ENCODE measurements at places on chromosomes 12 and 14.

GRCh38 chr14:53979747-53980642, 23.4 kb upstream of the BMP4 start:
- no peak for DNase-seq

GRCh38 chr12:40170593-40170992, 54.2 kb upstream of the LRRK2 start:
- no peak for DNase-seq

GRCh38 chr14:25041898-25042297, 8.0 kb downstream of the STXBP6 start:
- DNase-seq, result no peak

DNA sequence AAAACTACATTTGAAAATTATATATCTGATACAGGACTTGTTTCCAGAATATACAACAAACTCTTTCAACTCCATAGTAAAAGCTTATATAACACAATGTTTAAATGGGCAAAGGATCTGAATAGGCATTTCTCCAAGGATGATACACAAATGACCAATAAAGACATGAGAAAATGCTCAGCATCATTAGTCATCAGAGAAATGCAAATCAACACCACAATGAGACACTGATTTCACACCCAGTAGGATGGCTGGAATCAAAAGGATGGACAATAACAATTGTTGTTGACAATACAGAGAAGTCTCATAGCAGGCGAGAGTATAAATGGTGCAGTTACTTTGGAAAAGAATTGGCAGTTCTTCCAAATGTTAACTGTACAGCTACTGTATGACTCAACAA, 394.9 kb downstream of the BCL11B start:
- no peak for DNase-seq

DNA sequence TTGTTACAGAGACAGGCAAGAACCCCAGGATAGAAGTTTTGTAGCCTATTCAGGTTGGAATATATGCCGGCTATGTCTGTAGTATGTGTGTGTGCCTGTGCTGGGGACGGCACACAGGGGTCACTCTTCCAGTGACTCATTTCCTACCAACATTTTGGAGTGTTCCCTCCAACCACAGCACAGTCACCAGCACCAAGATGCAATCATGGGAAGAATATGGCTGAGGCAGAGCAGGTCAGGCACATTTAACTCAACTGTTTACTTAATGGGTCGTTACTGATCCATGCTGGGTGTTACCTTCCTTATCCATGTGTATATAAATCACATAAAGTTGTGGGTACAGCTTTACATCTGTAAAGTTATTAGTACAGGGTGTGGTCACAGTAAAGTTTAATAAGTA, 178.3 kb downstream of the PRKD1 start:
- DNase-seq, result no peak

GRCh38 chr14:80981673-80982072, 26.3 kb downstream of the TSHR start:
- DNase-seq, result no peak

DNA sequence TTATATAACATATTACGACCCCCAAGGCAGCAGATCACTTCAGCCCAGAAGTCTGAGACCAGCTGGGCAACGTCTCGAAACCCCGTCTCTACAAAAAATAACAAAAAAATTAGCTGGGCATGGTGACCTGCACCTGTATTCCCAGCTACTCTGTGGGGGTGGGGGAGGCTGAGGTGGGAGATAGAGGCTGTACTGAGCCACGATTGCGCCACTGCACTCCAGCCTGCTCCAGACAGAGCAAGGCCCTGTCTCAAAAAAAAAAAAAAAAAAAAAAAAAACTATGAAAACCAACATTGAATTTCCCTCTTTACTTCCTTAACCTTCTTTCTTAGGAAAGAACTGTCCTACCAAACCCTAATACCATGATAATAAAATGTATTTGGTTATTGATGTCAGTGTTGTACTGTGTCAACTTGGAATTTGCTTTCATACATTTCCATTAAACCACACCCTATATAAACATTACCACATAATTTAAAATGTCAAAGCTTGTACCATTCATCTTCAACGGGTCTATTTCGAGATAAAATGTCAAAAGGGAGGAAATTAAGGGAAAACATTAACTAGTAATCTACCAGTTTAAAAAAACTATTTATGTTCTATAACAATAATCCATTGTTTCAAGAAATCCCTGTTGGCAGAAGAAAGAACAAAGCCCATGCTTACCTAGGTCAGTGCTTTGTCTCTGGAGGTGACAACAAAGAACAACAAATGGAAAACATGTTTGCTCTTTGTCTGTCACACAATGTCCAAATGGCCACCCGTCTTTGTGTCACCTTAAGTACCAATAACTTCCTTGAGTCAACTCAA, 17.4 kb downstream of the GALNT4 start:
- DNase-seq, result no peak

Data from stimulated activated CD8-positive, alpha-beta memory T cell treated with anti-CD3 and anti-CD28 coated beads, Interleukin-4, amount 100 ng/mL, for 4 hours (primary cell).